Sigmoid colon (tissue), 7 donors: ENCODE measurements at places on chromosomes 2 and 18. TPM values are rescaled to one million over a fixed set of nuclear protein-coding genes. Genes with fewer than 3 reads are reported as not detected.

GRCh38 chr18:63819786-63820185, 44.6 kb downstream of the SERPINB7 start:
- peak overlapping the region; percentile 6 for H3K27ac ChIP-seq
- H3K36me3 ChIP-seq, result no peaks in the 10 kb centered on the region
- no peaks in the 10 kb centered on the region for H3K27me3 ChIP-seq
- H3K4me1 ChIP-seq, result peaks cover 43% of the 10 kb centered on the region
- H3K4me3 ChIP-seq, result no peak overlapping the region

- no peaks in the 10 kb centered on the region for H3K27me3 ChIP-seq
- no peak overlapping the region for H3K4me3 ChIP-seq
- no peaks in the 10 kb centered on the region for H3K36me3 ChIP-seq
- H3K4me1 ChIP-seq, result peaks cover 6% of the 10 kb centered on the region
- DNase-seq, result no peak
- H3K27ac ChIP-seq, result no peak overlapping the region
Observed at GRCh38 chr18:11775436-11776174, 75.6 kb upstream of the CHMP1B start.

Gene UPP2
- not detected for total RNA-seq

- no peaks in the 10 kb centered on the region for H3K27me3 ChIP-seq
- no peaks in the 10 kb centered on the region for H3K4me1 ChIP-seq
- no peak for DNase-seq
Observed at GRCh38 chr2:29718076-29718686, 203.2 kb downstream of the ALK start.

DNA sequence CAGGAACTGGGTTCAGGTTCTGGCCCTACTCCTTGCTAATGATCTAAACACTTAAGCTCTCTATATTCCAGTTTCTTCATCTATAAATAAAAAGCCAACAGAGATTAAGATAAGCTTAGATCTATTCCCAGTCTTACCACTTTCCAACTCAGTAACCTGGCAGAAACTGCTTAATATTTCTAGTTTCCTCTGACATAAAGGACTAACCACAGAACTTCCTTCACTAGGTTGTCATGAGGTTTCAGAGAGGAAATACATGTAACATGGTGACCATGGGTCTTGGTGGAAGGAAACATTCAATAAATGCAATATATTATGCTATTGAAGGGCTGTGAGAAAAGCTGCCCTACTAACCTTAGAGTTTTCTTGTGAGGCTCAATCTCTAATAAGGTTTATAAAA, 114.4 kb upstream of the PDE1A start:
- no peaks in the 10 kb centered on the region for H3K4me1 ChIP-seq
- no peak for DNase-seq
- H3K36me3 ChIP-seq, result no peaks in the 10 kb centered on the region
- no peaks in the 10 kb centered on the region for H3K27me3 ChIP-seq
- H3K4me3 ChIP-seq, result no peak overlapping the region
